D721Med (cell line): ENCODE measurements at places on chromosomes 11 and 22.

GRCh38 chr11:62611705-62612365 lies 740 bp downstream of the EML3 start:
- no peak for DNase-seq

DNA sequence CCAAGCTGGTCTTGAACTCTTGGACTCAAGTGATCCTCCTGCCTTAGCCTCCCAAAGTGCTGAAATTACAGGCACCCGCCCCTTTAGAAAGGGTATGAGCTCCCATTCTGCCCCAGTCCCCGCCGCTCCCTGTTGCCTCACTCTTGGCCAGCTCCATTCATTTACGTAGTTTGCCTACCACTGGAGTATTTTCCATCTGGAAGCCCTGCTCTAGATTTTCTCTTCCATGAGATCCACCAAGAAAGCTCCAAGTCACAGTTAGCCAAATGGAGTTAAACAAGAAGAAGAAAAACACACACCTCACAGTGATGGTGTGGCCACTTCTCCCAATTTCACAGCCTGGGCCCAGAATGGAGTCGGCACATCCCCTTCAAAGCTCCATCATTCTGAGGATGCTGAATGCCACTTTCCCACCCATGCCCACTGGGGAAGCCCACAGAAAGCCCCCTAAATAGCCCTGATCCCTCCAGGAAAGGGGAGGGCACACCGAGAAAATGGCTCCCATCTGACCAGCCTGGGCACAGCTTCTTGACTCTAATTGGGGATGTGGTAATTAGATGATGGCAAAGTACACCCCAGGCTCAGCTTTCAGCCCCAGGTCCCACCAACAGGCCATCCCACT lies 381.2 kb downstream of the MN1 start:
- no peak for DNase-seq

- no peak for DNase-seq
These were observed 11.4 kb downstream of the DAGLA start for GRCh38 chr11:61691380-61692156.

- no peak for DNase-seq
These were observed 1313.7 kb downstream of the BRD1 start for GRCh38 chr22:48513929-48514328.

DNA sequence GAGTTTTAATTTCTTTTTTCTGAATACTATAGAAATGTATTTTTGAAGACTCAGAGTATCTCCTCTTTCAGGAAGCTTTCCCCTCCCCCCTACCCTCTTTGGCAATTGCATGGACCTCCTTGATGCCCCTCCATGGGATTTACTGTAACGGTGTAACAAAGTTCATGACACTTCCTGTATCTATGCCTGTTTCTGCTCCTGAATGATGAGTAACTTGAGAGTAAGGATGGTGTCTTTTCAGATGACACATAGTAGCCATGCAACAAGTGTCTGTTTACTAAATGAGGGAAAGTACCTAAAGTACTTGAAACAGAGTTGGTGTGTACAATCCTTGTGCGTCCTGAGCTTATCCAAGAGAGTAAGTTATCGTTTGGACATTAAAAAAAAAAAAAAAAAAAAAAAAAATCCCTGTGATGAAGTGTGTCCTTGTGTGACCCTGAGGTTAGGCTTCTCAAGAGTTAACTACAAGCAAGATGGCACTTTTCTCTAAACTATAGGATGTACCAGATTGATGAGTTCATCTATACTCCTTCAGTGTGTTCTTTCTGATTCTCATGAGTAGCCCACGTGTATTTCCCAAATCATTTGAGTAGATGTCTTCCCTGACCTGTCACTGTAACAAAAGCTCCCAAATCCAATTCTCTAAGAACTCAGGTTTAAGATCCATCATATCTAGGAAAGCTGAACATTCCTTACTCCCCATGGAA lies 7.4 kb downstream of the ETS1 start:
- no peak for DNase-seq

GRCh38 chr11:14645985-14646900 lies 2.6 kb downstream of the PDE3B start:
- DNase-seq: no peak

DNA sequence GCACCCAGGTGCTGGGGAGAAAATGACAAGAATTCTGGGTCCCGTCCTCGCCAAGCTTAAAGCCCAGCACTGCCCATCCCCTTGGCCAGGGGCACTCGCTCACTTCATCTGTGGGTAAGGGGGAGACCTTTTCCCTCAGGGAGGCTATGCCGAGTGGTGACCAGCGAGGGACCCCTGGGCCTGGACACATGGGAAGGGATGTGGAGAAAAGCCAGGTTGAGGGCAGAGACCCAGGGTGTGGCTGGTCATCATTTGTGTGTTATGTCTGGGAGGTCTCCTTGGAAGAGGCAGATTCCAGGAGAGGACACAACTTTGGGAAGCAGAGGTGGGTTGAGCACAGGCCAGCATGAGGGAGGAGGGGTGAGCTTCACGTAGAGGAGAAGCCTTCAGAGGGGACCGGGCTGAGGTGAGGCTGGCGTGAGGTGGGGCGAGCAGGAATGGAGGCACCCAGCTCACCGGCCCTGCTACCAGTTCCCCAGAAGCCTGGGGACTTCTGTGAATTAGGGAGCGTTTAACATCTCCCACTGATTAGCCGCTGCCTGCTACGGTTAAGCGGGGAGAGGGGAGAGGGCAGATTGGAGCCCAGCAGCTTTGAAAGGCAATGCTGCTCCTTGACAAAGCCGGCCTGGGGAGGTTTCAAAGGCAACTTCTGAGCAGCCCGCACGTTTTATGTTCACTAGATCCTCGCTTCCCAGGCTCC lies 25.8 kb upstream of the NECTIN1 start:
- no peak for DNase-seq

DNA sequence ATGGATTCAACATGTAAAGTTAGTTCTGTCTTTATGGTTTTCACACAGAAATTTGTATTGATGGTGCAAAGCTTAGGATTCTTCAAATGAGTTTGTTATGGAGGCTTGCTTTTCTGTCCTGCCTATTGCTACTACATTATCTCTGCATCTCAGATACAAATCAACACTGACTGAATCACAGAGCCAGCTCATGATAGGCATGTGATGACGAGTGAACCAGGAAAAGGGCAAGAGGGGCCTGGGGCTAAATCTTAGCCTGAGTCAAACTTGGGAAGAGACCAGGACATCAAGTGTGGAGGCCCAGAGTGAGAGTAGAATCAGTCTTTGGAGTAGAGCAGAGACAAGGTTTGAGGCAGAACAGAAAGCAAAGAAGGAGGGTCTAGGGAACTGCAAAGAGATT lies 107.1 kb upstream of the CD44 start:
- no peak for DNase-seq

GRCh38 chr11:1959786-1960185 lies 12.7 kb downstream of the MRPL23 start:
- no peak for DNase-seq
